ENCODE measurements at places on chromosomes 7 and 10. TPM values are rescaled to one million over a fixed set of nuclear protein-coding genes. Genes with fewer than 3 reads are reported as not detected.

DNA sequence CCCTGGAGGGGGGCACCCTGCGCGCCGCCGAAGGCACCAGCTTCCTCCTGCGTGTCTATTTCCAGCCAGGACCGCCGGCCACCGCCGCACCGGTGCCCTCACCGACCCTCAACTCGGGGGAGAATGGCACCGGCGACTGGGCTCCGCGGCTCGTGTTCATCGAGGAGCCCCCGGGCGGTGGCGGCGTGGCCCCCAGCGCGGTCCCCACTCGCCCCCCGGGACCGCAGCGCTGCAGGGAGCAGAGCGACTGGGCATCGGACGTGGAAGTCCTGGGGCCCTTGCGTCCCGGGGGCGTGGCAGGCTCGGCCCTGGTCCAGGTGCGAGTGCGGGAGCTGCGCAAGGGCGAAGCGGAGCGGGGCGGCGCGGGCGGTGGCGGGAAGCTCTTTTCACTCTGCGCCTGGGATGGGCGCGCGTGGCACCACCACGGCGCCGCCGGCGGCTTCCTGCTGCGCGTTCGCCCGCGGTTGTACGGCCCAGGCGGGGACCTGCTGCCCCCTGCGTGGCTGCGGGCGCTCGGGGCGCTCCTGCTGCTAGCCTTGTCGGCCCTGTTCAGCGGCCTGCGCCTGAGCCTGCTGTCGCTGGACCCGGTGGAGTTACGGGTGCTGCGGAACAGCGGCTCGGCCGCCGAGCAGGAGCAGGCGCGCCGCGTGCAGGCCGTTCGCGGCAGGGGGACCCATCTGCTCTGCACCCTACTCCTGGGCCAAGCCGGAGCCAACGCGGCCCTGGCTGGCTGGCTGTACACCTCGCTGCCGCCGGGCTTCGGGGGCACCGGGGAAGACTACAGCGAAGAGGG, 594 bp downstream of the CNNM1 start:
- ATAC-seq = peak; percentile 51

- ATAC-seq = no peak
Observed at GRCh38 chr7:105640956-105641810, 59.9 kb upstream of the EFCAB10 start.

GRCh38 chr7:47318395-47319182, 263.3 kb downstream of the TNS3 start:
- no peak for ATAC-seq

DNA sequence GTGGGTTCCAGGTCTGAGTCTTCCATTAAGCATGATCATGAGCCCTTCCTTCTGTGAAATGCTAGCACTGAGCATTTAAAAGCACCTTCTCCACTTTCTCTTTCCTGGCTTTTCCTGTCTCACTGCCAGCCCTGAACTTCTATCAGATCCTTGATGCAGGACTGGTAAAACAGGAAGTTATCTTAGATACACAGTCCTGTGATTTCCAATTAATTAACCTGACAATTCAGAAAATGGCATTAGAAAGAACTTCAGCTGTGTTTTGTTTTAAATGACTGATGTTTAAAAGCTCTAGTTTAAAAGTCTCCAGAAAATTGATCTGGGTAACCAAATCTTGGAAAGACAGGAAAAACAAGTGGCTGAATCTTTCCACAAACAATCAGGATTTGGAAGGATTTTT, 79.0 kb upstream of the MACROH2A2 start:
- ATAC-seq = no peak

- ATAC-seq = no peak
Observed at GRCh38 chr7:113349339-113349738, 231.0 kb upstream of the SMIM30 start.

DNA sequence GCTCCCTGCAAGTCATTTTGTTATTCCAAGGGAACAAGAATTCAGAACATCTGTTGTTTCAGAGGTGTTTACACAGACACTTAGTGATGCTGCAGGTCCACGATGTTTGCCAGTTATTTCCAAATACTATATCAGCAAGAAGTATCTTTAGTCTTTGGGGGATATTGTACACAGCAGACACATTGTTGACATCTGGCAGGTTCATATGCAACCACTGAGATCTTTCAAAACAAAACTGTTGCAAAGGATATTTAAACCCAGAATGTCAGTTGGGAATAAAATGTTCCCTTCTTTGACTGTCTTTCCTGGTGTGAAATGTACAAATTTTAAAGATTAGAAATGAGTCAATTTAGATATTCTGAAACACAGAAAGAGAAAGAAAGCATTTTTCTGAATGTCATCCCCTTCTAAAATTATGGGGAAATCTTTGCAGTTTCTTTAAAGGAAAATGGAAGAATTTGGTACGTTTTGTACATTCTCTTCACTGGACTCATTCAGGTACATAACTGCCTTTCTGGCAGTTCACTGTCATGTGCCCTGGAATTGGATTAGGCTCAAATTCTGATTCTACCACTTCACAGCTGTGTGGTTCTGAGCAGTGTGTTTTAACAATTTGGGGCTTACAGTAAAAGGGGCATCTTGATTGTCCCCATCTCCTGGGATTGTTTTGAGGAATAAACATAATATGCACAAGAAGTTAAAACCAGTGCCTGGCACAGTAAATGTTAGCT, 40.3 kb upstream of the CELF2 start:
- ATAC-seq = no peak

DNA sequence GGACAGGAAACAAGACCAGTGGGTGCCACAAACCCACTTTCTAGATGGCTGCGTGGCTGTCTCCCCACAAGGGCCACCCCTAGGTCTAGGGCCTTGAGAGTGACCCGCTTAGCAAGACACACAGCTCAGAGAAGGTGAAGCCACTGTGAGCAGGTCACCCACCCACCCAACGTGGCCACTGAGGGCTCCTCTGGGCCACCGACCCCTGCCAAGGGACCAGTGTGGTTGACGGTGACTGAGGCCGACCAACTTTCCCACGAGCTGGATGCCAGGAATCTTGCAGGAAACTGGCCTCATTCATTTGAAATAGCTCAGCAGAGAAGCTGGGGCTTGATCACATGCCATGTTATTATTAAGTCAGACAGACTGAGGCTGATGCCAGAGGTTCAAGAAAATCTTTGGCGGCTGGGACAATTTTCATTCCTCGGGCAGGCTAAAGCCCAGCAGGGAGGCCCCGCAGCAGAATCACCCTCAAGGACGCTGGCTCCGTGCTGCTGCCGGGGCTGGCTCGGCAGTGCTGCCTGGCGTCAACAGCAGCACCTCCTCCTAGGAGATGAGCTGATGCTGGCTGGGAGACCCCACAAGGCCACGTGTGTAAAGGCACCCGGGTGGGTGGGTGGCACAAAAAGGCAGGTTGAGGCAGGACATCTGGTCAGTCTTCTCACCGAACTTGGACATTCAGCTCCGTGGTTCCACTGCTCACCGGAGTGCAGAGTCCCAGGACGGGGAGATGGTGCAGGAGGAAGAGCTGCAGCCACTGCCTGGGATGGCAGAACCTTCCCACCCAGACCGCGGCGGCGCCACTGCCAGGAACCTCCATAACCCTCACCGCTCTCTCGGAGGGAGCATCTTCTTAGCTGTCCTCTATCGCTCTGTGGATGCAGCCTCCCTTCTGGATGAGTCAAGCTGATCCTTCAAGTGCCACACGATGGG, 57.8 kb downstream of the ZRANB1 start:
- ATAC-seq = no peak

- ATAC-seq = peak; percentile 98
Observed at GRCh38 chr7:21542891-21543527, at the start of gene DNAH11. Gene DNAH11, plus strand, starts transcription at chr7:21543039. Its CDS starts 207 bp downstream, at chr7:21543246.

DNA sequence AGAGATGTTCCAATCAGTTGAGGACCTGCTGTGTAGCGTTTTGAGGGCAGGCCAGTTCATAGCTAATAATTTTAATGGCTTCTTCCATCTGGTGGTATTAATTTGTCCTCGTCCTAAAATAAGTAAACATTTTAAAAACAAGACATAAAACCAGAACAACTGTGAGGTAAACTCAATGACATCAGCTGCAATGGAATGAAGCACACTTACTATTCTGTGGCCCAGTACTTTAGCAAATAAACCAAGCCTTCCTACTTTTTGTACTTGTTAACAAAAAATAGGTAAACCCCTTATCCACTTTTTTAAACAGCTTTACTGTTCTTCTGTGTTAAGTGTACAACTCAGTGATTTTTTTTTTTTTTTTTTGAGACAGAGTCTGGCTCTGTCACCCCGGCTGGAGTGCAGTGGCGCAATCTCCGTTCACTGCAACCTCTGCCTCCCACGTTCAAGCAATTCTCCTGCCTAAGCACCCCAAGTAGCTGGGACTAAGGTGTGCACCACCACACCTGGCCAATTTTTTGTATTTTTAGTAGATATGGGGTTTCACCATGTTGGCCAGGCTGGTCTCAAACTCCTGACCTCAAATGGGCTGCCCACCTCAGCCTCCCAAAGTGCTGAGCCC, 28.9 kb upstream of the FZD1 start:
- ATAC-seq = no peak

DNA sequence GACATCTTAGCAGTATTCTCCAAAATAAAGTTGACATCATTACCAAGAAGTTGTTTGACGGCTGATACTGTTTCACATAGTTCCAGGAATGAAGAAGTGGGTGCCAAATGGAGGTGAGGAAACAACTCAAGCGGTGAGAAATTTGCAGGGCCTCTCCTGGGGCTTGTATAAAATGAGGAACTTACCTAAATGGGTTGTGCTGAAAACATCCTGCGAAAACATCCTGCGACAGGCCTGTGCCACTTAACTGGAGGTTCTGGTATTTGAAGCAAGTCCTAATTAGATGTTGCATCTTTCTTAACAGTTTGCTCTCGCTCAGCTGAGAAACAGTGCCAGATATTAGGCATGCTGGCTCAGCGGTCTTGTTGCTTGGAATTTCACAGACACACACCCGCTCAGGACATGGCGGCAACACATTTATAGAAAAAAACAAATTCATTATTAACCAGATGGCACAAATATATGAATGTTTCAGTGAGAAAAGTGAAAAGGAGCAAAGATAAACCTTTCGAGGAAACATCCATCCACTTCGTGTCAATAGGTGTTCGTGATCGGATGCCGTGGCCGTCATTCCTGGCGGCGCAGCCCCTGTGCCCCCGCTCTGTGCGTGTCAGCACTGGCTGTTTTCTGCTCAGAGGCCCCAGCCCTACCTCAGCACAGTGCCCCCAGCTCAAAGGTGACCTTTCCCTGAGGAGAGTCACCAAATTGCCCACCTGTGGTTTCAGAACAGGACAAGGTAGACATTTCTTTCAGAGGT, 48.1 kb downstream of the CDC123 start:
- no peak for ATAC-seq

- peak; percentile 100 for ATAC-seq
Observed at GRCh38 chr7:94301024-94301586, 93.6 kb upstream of the COL1A2 start.

- ATAC-seq = no peak
Observed at GRCh38 chr10:72322280-72323058, 32.2 kb downstream of the DNAJB12 start.

- ATAC-seq = no peak
Observed at GRCh38 chr10:45058580-45058979, 57.9 kb downstream of the ZNF22 start.

GRCh38 chr10:52814506-52814905, 41.9 kb upstream of the MBL2 start:
- ATAC-seq = no peak

GRCh38 chr7:95915731-95916130, 143.4 kb downstream of the DYNC1I1 start:
- ATAC-seq = no peak

DNA sequence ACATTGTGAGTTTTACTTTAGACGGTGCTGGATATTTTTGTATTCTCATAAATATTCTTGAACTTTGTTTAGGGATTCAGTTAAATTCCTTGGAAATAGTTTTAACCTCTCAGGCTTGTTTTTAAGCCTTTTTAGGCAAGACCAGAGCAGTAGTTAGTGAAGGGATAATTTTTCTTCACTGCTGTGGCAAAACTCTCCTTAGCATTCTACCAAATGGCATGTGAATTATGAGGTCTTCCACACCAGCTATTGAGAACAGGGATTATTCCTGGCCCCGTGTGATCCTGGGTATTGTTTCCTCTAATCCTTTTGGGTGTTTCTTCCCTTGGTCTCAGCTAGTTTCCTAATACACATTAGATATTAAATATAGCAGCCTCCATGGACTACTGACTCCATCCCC, 46.2 kb downstream of the CCDC71L start:
- no peak for ATAC-seq

DNA sequence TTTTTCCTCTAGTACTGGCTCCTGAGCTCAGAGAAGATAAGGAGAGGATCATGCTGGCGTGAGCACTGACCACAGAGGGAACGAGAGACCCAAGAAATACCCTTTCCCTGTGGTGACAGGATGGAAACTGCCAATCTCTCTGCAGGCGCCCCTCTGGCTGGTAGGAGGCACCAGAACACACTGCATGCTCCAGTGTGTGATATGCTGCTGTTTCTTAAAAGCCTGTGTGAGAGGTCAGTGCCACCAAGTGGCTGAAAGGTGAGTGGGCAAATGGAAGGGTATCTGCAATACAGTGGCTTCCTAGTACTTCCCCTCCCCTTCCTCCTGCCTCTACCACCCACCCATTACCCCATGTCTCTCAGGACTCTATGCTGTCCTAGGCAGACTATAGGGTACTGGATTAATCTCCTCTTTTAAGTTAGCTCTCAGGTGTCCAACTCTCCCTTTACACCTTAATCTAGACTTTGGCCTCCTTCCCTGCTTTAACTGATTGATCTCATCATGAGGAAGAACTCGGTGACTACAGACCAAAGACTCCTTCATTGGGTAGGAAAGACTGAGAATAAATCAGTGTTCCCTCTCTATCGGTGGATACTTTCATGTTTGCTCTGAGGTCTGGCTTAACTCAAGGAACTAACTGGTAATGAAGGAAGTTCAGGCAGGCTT, 283.6 kb downstream of the ADRA2A start:
- ATAC-seq = peak; percentile 100

GRCh38 chr10:106795619-106796018, 368.9 kb downstream of the SORCS1 start:
- ATAC-seq = peak; percentile 57

GRCh38 chr7:48249166-48249565, 77.9 kb downstream of the ABCA13 start:
- no peak for ATAC-seq

Gene KNDC1
- 4.4 TPM for total RNA-seq

Gene ACHE
- total RNA-seq = 7.1 TPM

Gene NODAL
- total RNA-seq = 1.2 TPM

Gene MBL2
- not detected for total RNA-seq

Gene ZNF804B
- 0.05 TPM for total RNA-seq

Gene NPFFR1
- total RNA-seq = 0.15 TPM

Gene TNS3
- total RNA-seq = 5.4 TPM

Gene NME8
- total RNA-seq = not detected

Gene LRIT1
- not detected for total RNA-seq

All from motor neuron (in vitro differentiated cells).